Stimulated activated CD8-positive, alpha-beta memory T cell treated with anti-CD3 and anti-CD28 coated beads, Interleukin-2, amount 100 ng/mL, for 1 hour (primary cell): ENCODE measurements at places on chromosomes 1 and 21.

GRCh38 chr1:66439031-66439740 is 94.8 kb upstream of the SGIP1 start:
- DNase-seq, result no peak

GRCh38 chr1:228264090-228264829 is 56.4 kb downstream of the OBSCN start:
- no peak for DNase-seq

GRCh38 chr1:110215621-110216515 is 5.8 kb downstream of the KCNC4 start:
- DNase-seq, result no peak

- no peak for DNase-seq
Measured at GRCh38 chr1:50471967-50472366, 48.7 kb upstream of the DMRTA2 start.

DNA sequence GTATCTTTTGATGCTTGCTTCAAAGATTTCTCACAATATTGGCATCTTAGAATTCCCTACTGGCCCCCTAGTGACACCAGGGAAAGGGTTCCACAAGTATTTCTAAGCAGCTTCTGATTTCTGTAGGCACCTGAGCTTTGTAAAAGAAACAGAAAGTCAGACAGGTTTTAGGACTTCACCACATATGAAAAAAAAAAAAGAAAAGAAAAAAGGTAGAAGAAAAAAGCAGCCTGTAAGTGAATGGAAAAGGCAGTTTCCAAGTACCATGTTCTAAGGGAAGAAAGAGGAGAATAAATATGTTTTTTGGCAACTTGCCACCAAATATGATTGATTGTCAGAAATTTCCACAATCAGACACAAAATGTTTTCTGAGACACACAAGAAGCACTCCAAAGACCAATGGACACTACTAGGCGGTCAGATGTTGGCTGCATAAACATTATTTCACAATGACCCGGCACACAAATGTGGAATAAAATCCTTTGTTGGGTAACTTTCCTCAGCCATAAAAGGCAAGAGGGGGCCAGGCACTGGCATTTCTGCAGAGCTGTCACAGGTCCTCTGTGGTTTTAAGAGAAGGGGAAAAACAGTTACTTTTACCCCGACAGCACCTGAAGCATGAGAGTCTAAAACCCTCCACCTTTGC is 12.7 kb upstream of the CPLANE2 start:
- no peak for DNase-seq

GRCh38 chr1:93414749-93415148 is 33.2 kb upstream of the FNBP1L start:
- no peak for DNase-seq

GRCh38 chr1:231053493-231054162 is 13.6 kb upstream of the FAM89A start:
- DNase-seq, result no peak

GRCh38 chr1:81414488-81415015 is 386.2 kb upstream of the ADGRL2 start:
- DNase-seq, result no peak

GRCh38 chr1:217342105-217342504 is 288.8 kb downstream of the GPATCH2 start:
- DNase-seq, result no peak

DNA sequence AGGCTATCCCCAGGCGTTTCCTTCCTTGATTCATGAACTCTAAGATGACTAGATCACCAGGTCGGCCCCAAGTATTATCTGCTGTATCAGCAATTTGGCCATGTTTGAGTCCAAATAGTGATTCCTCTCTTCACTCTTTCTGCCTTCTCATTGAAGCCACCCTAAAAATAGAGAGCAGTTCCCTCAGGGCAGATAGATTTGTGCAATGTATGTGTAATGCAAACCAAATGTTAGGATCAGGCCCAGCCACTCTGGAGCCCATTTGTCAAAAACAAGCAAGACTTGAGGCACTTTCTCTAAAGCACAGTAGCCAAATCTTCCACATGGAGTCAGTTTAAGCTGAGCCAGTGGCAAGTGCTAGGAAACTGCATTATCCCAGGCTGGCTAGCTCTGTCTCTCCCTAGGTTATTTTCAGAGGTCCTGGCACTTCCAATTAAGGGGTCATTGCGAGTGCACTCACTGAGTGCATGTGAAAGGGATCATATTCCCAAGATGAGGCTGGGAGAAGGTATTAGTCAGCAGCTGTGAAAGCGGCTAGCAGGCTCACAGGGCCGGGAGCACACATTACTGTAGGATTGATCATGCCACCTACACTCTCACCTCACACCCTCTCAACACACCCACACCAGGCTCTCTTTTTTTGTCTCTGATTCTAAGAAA is 97.9 kb upstream of the RAB3GAP2 start:
- no peak for DNase-seq

DNA sequence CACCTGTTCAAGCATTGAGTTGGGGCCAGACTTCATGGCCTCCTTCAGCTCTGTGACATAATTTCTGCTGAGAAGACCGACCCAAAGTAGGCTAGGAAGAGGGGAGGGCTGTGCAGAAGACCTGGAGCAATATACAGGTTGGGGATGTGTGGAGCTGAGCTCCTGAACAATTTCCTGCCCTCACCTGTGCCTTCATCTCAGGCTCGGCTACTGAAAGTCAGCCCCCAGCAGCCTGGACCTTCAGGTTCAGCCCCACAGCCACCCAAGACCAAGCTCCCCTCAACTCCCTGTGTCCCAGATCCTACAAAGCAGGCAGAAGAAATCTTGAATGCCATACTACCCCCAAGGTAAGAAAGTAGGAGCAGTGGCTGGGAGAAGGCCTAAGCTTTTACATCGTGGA is 662 bp downstream of the DNALI1 start:
- no peak for DNase-seq
